ENCODE measurements at places on chromosomes 1 and 21. TPM values are rescaled to one million over a fixed set of nuclear protein-coding genes. Genes with fewer than 3 reads are reported as not detected.

GRCh38 chr1:25549273-25550154, 6.1 kb downstream of the LDLRAP1 start:
- peak; percentile 92 for DNase-seq

GRCh38 chr1:26723013-26723991, 27.5 kb downstream of the ARID1A start:
- peak; percentile 87 for DNase-seq

- DNase-seq = no peak
Observed at GRCh38 chr1:234765672-234766071, 155.7 kb upstream of the IRF2BP2 start.

DNA sequence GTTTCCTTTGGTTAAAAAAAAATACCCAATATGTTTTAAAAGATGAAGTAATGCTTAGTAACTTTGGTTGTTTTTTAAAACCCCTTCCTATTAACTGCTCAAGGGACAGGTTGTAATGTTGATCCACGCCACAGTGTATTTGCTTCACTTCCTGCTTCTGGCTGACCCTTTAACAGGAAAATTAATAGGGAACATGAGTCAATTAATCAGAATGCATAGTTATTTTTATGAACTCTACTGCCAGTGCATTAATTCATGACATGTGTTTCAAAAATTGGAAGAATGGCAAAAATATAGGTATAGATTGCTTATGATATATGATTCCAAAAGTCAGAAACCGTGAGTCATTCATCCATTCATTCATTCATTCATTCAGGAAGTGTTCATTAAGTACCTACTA, 204.8 kb downstream of the SETD4 start:
- DNase-seq = no peak

The TSPAN1 gene
- total RNA-seq = 9.5 TPM

The SHE gene
- not detected for total RNA-seq

DNA sequence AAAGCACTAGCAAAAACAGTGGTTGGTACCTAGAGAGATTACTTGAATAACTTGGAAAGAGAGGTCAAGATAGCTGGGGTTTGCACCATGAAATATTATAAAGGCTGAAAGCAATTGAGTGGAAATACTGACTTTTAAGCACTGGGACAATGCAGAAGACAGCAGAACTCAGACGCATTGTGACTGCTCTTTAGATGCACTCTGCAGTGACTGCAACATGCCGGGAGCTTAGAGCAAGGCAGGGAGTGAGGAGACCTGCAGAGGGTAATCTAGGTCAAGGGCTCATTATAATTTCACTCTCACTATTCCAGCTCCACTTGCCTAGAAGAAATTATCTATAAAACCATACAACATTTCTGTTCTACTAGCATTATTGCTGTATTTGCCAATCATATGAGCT, 36.6 kb downstream of the OLFM3 start:
- no peak for DNase-seq

- no peak for DNase-seq
Observed at GRCh38 chr1:5189384-5189783, 535.0 kb downstream of the AJAP1 start.

GRCh38 chr21:42981214-42981523, 6.8 kb downstream of the PKNOX1 start:
- DNase-seq = no peak

The LCE1F gene
- total RNA-seq = not detected

The LIPI gene
- not detected for total RNA-seq

- peak; percentile 66 for DNase-seq
Observed at GRCh38 chr1:8985915-8986813, 40.1 kb downstream of the SLC2A7 start.

DNA sequence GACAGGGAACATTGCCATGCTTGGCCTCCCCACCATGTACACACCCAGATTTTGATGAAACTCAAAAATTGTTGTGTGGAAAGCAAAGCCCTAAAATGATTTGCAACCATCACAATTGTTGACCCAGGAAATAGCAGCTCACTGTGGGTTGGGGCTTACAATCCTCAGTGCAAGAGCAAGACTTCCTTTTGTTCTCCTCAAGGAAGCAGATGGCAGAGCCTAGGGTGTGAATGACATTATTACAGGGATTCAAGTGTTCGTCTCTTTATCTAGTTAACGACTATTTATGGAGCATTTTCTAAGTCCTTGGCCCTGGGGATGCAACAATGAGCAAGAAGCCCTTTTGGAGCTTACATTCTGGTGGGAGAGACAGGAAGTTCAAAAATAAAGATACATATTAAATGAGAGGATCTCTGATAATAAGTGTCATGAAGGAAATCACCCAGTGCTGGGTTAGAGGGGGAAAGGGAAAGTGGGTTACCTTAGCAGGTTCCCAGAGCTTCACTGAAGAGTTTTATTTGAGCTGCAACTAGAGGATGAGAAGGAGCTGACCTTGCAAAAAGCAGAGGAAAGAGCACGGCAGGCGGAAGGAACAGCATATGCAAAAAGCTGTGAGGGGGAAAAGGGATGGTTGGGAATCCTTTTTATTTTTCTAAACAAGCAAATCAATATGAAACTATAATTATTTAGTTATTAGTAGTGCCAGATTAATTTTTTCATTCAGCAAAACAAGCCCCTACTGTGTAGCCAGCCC, 38.5 kb upstream of the ID3 start:
- no peak for DNase-seq

DNA sequence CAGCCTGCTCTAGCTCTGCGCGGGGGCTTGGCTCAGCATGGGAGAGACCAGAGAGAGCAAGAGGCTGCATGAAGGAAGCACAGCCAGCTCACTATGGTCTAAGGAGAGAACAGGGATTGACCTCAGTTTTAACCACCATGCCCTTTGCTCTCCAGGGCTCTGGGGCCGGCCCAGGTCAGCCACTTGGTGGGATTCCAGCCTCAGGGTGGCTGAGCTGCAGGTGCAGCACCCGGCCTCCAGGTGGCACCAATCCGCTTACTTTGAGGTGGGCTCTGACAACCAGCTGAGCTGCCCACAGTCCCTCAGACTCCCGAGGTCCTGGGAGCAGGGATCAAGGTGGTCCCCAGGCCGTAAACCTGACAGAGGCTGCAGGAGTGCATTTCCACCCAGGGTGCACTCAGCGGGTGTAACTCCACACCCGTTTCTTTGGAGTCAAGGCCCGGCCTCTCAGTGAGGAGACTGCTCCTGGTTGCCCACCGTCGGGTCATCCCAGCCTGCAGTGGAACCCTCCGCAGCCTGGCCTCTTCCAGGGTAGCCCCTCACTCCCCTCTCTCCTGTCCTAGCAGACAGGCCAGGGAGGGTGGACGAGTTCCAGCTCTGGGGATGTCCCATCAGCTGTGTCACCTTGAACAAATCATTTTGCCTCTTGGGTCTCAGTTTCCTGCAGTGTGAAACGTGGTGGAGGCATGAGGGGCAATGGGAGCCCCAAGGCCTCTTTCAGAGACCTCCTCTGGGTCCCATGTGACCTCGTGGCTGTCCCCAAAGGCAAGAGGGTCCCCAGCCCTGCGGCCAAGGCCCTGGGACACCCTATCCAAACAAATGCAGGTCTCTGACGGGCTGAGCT, 607 bp upstream of the LGR6 start:
- DNase-seq = peak; percentile 25

The VSIG8 gene
- 0.57 TPM for total RNA-seq

- no peak for DNase-seq
Observed at GRCh38 chr1:86706018-86706635, 1.8 kb downstream of the SH3GLB1 start.

DNA sequence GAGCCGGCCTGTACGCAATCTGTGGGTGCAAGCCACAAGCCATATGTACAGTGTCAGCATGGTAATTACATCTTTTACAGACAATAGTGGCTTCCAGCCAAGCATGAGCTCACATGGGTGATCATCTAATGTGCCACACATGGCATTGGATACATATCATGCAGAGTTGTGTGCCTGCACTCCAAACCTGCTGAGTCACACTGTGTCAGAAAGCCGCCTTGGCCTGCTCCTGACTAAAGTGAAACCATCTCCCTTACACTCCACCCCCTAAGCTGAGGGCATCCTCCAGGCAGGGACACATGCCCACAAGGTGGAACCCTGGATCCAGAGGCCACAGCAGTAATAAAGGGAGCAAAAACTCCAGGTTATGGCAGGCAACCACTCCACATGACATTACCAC, 72.5 kb downstream of the KCNT2 start:
- DNase-seq = peak; percentile 48

The GNAT2 gene
- not detected for total RNA-seq

GRCh38 chr1:159171254-159171687, at the start of gene CADM3:
TSS of gene CADM3 (plus strand) at chr1:159171615. CDS start at chr1:159171766, 151 bp downstream.
- no peak for DNase-seq

DNA sequence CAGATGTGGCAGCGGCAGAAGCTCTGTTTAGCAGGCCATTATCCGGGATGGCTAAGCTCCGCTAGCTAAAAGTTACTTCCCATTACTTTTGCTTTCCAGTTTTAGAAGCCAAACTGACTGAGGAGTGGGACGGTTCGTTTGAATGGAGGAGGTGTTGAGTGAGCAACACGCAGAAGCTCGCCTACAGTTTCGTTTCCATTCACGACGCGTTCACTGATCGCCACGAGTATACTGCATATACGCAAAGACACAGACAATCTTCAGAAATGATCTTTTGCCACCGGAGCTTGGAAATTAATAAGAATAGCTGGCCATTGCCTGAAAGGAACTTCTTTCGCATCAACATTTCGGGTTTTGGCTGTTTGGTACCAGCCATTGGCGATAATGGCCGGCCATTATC, 14.6 kb downstream of the SON start:
- no peak for DNase-seq

- DNase-seq = no peak
Observed at GRCh38 chr1:60152891-60153290, 79.3 kb upstream of the C1orf87 start.

DNA sequence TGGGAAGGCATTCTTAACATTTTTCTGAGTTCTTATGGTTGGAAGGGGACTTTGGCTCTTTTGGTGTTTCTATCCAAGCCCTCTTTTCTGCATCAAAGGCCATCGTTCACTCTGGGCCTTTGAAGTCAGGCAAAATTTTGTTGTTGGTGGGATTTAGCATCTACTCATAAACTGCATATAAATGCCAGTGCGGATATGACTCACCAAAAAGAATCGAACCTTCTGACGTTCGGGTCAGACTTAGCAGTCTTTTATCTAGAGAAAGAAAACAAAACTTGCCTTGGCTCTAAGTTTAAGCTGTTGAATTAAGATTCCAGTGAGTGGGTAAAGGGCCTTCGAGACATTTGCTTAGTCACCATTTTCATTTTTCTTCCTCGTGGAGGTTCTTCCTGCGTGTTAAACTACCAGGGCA, 51.4 kb downstream of the EVA1C start:
- DNase-seq = no peak

DNA sequence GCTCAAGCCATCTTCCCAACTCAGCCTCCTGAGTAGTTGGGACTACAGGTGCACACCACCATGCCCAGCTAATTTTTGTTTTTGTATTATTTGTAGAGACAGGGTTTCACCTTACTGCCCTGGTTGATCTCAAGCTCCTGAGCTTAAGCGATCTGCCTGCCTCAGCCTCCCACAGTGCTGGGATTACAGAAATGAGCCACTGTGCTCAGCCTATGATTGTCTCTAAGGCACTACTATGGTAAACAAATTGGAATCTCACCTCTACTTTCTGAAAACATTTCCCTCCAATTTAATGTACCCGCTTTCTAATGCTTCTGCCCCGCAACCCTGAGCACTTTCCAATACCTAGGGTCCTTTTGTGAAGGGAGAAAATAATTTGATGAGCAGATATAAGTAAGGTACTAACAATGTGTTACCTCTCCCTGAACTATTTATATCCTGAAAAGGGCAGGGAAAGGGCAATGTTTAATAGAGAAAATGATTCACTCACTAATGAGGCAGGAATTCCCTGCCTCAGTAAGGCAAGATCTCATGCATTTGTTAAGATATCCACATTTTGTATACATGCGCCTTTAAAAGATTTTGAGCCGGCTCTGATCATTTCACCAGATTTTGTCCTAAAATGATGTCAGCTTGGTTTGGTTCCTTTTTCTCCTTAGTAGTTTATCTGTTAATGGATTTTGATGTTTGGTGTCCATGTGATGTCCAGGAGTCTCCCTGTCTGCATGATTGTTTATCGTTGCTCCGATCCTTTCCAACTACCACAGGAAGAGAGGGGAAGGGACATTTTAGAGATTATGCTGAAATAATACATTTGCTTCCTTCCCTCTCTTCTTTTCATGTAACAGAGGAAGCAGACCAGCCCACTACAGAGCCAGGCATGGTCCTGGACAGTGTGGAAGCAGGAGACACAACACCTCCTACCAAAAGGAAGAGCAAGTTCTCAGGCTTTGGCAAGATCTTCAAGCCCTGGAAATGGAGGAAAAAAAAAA, 47.3 kb upstream of the RCC1 start:
- DNase-seq = no peak

The MXRA8 gene
- not detected for total RNA-seq

DNA sequence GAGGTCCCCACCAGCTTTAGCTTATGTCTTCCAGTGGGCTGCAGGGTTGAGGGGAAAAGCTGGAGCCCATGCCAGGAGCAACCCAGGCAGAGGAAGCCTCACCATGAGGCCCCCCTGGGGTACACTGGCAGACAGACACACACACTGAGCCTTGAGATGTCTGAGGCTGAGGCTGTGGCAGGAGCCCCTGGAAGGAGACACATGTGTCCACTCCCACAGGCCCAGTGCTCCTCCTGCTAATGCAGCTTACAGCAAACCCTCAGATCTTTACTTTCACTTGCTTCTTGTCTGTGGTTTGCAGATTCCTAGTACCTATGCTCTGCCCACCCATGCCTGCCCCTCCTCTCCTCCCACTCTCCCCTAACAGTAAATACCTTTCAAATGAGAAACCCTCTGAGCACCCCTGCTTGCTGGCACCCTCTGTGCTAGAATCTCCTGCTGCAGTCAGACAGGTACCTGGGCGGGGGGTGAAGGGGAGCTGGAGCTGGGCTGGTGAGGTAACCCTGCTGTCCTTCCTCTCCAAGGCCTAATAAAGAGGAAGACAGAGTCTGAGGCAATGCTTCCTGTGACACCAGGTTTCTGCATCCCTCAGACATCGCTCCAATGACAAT, 63.4 kb upstream of the NEK2 start:
- DNase-seq = peak; percentile 25

DNA sequence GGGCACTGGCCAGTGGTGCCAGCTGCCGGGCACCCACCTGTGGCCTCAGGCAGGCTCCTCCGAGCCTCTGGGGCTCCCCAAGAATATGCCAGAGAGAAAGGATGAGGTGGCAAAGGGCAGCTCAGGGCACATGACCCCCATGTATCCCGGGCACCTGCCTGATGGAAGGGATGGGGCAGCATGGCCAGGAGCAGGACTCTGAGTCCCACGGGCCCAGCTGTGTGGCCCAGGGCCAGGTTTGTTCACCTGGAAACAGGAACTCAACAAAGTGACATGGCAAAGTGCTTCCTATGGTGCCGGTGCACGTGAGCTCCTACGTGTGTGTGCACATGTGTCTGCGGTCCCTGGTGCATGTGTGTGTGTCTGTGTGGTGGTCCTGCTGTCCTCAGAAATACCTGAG, 9.5 kb upstream of the GPR153 start:
- DNase-seq = no peak

- DNase-seq = no peak
Observed at GRCh38 chr1:44284184-44284583, 70.9 kb downstream of the ERI3 start.

GRCh38 chr21:45300786-45301520, 13.3 kb upstream of the POFUT2 start:
- DNase-seq = no peak

GRCh38 chr1:183966487-183966886, 71.0 kb downstream of the COLGALT2 start:
- DNase-seq = no peak

The CYP4Z1 gene
- not detected for total RNA-seq

- no peak for DNase-seq
Observed at GRCh38 chr1:245771511-245772281, 616.9 kb downstream of the KIF26B start.
